ENCODE measurements at places on chromosomes 1 and 21.
A peak's percentile ranks its signal among the peaks of the same experiment; 100 is the strongest.

- DNase-seq: no peak
These were observed 310.1 kb downstream of the BRINP2 start for GRCh38 chr1:177480741-177481305.

DNA sequence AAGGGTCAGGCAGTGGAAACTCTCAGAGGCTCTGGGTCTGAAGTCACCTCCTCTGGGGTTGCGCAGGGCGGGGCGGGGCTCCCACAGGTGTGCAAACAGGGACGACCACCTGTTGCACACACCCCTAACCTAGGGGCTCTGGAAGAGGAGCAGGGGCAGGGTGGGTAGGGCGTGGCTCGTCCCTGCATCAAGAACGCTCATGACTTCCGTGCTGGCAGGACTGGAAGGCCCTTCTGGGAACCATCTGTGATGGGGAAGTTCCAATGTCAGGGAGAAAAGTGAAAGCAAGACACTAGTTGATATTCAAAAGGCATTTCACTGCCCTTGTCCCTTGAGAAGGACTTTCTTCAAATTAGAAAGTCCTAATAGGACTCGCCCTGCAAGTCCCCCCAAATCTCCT lies 22.1 kb upstream of the CLSTN1 start:
- no peak for DNase-seq

GRCh38 chr1:156440654-156441437 lies 59.7 kb downstream of the MEF2D start:
- no peak for DNase-seq

DNA sequence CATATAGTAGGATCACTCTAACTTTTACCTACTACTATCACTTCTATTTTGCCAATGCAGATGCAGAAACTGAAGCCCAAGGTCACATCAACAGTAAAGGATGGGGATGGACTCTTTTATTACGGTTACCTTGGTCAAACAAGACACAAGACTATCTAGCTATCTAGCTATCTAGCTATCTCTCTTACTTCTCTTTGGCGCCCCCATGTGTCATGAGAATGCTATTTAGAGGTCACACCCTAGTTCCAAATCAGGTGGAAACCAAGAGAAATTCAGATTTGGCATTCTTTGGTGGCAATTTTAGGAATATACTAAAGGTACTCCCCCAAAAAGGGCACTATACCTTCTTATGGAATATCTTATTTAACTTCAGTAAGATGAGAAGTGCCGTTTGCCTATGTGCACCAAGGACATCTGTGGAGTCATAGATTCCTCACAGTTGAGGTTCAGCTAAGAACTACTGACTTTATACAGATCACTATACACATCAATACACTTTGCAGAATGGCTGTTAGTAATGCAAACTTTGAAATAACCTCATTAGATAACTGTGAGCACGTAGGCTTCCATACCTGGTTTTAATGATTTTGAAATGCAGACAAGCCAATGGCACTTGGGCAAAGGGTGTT lies 6.7 kb downstream of the ZNF648 start:
- DNase-seq: peak; percentile 32

DNA sequence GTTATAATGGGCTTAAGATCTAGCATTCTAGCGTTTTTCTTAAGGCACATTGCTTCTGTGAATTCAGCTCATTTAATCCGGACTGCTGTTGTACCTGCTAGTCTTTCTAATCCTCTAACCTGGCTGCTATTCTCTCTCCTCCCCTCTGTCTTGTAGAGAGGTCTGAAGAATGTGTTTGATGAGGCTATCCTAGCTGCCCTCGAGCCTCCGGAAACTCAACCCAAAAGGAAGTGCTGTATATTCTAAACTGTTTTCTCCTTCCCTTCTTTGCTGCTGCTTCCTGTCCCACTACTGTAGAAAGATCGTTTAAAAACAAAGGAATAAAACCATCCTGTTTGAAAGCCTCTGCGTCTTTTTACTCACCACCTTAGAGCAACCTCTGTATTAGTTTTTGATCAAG lies 37.3 kb downstream of the CDC42 start:
- DNase-seq: no peak

- DNase-seq: no peak
These were observed 31.6 kb upstream of the NFIA start for GRCh38 chr1:61050541-61051442.

DNA sequence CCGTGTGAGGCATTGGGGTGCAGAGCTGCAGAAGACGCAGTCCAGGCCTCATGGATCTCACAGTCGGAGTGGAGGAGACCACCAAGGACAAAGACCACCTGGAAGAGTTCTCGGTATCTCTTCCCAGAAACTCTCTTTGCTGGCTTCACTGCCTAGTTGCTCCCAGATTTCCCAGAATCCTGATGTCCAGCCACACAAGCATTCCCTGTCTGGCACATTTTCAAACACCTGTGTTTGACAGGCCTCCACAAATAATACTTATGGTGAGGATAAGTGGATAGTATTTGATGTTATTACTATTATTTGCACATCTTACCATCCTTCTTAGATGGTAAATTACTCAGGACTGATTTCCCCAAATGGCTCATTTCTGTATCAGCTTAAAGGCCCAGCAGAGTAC lies 27.7 kb upstream of the KANK4 start:
- DNase-seq: no peak

- DNase-seq: no peak
These were observed 690 bp downstream of the C1orf216 start for GRCh38 chr1:35717911-35718476.

- DNase-seq: no peak
These were observed 8.4 kb downstream of the KCNN3 start for GRCh38 chr1:154861607-154862094.

GRCh38 chr1:183937611-183938010 lies 99.9 kb downstream of the COLGALT2 start:
- DNase-seq: no peak

DNA sequence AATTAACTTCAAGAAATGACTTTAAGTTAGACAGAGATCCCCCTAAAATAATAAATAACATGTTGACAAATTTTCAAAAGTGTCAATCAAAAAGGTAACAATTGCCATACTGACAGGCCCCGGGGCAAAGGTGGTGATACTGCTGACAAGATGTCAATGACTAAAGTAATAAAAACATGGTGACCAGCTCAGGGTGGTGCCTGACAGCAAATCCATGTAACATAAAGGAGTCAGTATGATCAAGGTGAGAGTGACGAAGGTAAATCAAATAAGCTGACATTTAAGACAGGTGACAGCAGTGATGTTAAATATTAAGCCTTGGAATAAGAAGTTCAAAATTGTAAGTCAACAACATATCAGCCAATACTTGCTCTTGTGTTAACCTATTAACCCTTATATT lies 387.5 kb downstream of the DPYD start:
- no peak for DNase-seq

- DNase-seq: no peak
These were observed 4.0 kb downstream of the CFAP45 start for GRCh38 chr1:159895836-159896545.

DNA sequence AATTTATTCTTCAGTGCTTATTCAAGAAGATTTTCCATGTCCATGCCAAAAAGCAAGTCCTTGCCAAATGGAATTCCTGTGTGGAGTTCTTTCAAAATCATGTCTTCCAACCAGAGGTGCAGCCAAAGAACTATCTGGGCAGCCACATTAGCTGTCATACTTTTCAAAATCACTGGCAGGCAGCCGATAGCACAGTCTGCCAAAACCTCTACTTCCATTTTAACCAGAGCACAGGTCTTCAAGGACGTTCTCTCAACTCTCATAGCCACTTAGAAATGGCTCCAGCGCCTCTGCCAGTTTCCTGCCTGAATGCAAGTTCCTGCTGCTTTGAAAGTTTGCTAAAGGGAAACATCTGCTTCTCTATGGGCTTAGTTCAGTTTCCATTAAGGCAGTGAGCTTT lies 975.7 kb upstream of the ADGRL4 start:
- no peak for DNase-seq

- no peak for DNase-seq
These were observed 38.4 kb upstream of the KCNQ4 start for GRCh38 chr1:40745176-40745575.

GRCh38 chr21:26777166-26777565 lies 68.0 kb downstream of the ADAMTS1 start:
- DNase-seq: no peak

GRCh38 chr1:3062616-3063378 lies 6.2 kb upstream of the PRDM16 start:
- DNase-seq: no peak

DNA sequence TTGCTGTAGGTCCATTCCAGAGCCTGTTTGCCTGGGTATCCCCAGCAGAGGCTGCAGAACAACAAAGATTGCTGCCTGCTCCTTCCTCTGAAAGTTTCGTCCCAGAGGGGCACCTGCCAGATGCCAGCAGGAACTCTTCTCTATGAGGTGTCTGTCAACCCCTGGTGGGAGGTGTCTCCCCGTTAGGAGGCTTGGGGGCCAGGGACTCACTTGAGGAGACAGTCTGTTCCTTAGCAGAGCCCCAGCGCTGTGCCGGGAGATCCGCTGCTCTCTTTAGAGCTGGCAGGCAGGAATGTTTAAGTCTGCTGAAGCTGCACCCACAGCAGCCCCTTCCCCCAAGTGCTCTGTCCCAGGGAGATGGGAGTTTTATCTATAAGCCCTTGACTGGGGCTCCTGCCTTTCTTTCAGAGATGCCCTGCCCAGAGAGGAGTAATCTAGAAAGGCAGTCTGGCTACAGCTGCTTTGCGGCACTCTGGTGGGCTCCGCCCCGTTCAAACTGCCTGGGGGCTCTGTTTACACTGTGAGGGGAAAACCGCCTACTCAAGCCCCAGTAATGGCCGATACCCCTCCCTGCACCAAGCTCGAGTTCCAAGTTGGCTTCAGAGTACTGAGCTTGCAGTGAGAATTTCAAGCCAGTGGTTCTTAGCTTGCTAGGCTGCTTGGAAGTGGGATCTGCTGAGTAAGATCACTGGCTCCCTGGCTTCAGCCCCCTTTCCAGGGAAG lies 8.7 kb upstream of the SLC25A24 start:
- DNase-seq: no peak

GRCh38 chr1:44048532-44049215 lies 17.4 kb upstream of the SLC6A9 start:
- no peak for DNase-seq

DNA sequence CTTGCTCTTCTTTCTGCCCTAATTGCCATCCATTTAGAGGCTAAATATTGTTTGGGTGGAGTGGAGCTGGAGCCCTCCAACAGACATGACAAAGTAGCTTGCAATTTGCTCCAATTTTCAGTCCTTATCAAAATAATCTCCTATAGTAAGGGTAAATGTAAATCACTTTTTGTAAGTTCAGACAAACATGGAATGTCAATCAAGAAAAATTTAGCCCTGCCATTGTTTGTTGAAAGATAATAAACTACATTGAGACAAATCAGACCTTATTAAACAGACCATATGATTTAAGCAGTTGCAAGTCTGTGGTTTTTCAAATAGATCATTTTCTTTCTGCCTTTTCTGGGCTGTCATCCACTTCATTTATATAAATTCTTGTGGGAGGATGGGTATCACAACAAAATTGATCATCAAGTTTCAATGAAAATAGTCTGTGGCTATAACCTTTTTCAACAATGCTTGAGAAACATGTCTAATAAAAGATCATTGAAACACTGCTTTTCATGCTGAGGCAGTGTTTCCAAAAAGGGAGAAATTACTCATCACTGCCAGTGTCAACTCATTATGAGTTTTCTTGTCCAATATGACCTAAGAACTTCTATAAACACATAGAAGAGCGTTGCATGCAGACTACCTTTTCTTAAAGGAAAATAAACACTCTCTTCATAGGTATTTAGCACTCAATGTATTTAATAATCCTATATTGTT lies 1152.0 kb upstream of the B3GALT2 start:
- DNase-seq: no peak

GRCh38 chr1:62144238-62144831 lies 50.3 kb upstream of the L1TD1 start:
- DNase-seq: peak; percentile 16

Measured in NCI-H2171 (cell line).